ENCODE measurements at places on chromosomes 4 and X.

- no peak for DNase-seq
These were observed 17.5 kb upstream of the SAT1 start for GRCh38 chrX:23765449-23765848.

GRCh38 chr4:98467627-98468072, 190.8 kb downstream of the TSPAN5 start:
- peak; percentile 76 for DNase-seq

GRCh38 chr4:114264452-114264851, 285.0 kb upstream of the ARSJ start:
- no peak for DNase-seq

- no peak for DNase-seq
These were observed 12.2 kb upstream of the WFS1 start for GRCh38 chr4:6257247-6258025.

GRCh38 chr4:146525754-146526153, 4.0 kb upstream of the SLC10A7 start:
- no peak for DNase-seq

- no peak for DNase-seq
These were observed 82.4 kb downstream of the F11 start for GRCh38 chr4:186348433-186348832.

GRCh38 chr4:188299161-188299560, 159.9 kb downstream of the TRIML1 start:
- no peak for DNase-seq
